ENCODE measurements at places on chromosomes 7 and 10. TPM values are rescaled to one million over a fixed set of nuclear protein-coding genes. Genes with fewer than 3 reads are reported as not detected.

Gene OR2A5
- total RNA-seq, result not detected

Gene DENND2A
- total RNA-seq, result 1.5 TPM

Gene SPDYE2B
- total RNA-seq, result not detected

Gene VAX1
- not detected for total RNA-seq

Gene OR13A1
- total RNA-seq, result not detected

Gene SCART1
- 0.95 TPM for total RNA-seq

Gene CYP3A7
- total RNA-seq, result 0.19 TPM

DNA sequence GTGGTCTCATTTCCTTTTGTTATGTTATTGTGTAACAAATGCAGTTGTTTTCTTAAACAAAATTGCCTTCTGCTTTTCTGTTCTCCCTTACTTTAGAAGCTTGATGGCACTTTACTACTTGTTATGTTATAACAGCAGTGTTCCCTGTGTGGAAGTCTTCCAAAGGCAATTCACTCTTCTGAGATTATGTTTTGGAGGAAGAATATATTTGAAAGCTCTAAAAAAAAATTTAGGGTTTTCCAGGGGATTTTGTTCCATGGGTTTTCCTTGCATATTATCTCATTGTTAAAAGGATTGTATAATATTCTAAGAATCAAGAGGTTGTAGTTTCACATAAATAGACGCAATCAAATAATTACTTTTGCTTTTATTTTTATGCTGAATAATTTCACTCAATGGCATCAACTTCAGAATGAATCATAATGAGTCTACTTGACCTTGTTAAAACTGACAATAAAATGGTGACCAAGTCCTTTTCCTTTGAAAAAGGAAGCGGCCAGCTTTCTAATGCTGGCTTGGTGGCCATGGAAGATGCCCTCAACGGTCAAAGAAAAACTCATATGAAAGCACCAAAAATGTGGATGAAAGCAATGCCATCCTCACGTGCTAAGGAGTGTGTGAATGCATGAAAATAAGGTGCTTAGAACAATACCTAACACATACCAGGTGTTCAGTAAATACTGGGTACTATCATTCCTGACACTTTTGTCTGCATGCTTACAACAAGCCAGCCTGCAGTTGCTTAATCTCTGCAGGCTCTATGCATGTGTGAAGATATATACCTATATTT is 92.4 kb upstream of the KLF6 start:
- no peak overlapping the region for H3K27ac ChIP-seq
- no peaks in the 10 kb centered on the region for H3K36me3 ChIP-seq
- H3K4me1 ChIP-seq, result peaks cover 28% of the 10 kb centered on the region
- no peak overlapping the region for H3K4me3 ChIP-seq
- no peaks in the 10 kb centered on the region for H3K27me3 ChIP-seq
- no peak for DNase-seq

DNA sequence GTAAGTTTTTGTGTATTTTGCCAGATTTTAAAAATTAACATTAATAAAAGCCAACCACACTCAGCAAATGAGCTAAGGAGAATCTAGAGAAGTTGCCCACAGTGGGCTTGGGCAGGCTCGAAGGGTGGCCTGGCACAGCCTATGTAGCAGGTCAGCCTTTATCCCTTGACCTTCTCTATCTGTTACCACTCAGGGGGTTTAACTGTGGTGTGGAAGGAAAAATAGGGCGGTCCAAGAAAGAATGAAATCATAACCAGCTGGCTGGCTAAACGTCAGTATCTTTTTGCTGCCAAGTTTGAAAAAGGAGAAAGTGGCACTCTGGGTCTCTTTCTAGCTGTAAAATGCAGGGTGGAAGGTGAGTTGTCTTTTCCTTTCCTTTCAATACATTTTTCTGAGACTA is 130.3 kb upstream of the ASAH2 start:
- H3K4me3 ChIP-seq, result no peak overlapping the region
- no peak overlapping the region for H3K27ac ChIP-seq
- no peaks in the 10 kb centered on the region for H3K36me3 ChIP-seq
- no peaks in the 10 kb centered on the region for H3K27me3 ChIP-seq

GRCh38 chr10:54496852-54497251 is 304.2 kb downstream of the PCDH15 start:
- H3K27me3 ChIP-seq, result no peaks in the 10 kb centered on the region
- no peaks in the 10 kb centered on the region for H3K36me3 ChIP-seq
- H3K27ac ChIP-seq, result no peak overlapping the region
- no peak for DNase-seq

- H3K27ac ChIP-seq, result no peak overlapping the region
- no peaks in the 10 kb centered on the region for H3K36me3 ChIP-seq
- H3K27me3 ChIP-seq, result no peaks in the 10 kb centered on the region
- no peaks in the 10 kb centered on the region for H3K4me1 ChIP-seq
- no peak overlapping the region for H3K4me3 ChIP-seq
Observed at GRCh38 chr10:11387044-11387443, 224.4 kb downstream of the USP6NL start.

- DNase-seq, result no peak
- H3K27ac ChIP-seq, result no peak overlapping the region
- no peaks in the 10 kb centered on the region for H3K36me3 ChIP-seq
- no peak overlapping the region for H3K4me3 ChIP-seq
- no peaks in the 10 kb centered on the region for H3K27me3 ChIP-seq
Observed at GRCh38 chr10:70137927-70138883, 5.6 kb upstream of the AIFM2 start.

- H3K27me3 ChIP-seq, result no peaks in the 10 kb centered on the region
- H3K4me3 ChIP-seq, result no peak overlapping the region
- DNase-seq, result no peak
Observed at GRCh38 chr10:74863551-74863950, 37.2 kb downstream of the KAT6B start.

DNA sequence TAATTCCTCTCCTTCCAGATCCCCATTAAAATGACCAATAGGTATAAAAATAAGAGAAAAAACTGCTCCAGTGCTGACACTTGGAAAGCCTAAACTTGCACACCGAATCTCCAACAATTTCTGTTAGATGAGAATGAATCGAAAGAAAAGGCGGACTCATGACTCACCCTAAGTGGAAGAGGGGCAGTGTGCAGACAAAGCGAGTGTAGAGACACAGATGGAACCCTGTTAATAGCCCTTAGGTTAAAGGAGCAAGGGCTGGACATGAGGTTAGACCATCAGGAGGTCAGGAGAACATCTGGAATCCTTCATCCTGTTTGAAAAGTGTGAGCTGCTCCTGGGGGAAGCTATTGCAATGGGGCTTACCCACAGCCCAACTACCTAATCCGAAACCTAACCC is 103.4 kb upstream of the GLI3 start:
- no peaks in the 10 kb centered on the region for H3K4me1 ChIP-seq
- no peaks in the 10 kb centered on the region for H3K27me3 ChIP-seq

GRCh38 chr10:125152450-125153368 is 7.7 kb downstream of the CTBP2 start:
- H3K27me3 ChIP-seq, result no peaks in the 10 kb centered on the region
- H3K27ac ChIP-seq, result peak overlapping the region; percentile 73
- H3K36me3 ChIP-seq, result no peaks in the 10 kb centered on the region
- H3K4me1 ChIP-seq, result peaks cover 67% of the 10 kb centered on the region

GRCh38 chr7:32588657-32589056 is 93.4 kb downstream of the AVL9 start:
- no peak overlapping the region for H3K4me3 ChIP-seq
- H3K4me1 ChIP-seq, result no peaks in the 10 kb centered on the region
- H3K36me3 ChIP-seq, result peaks cover 5% of the 10 kb centered on the region
- no peak for DNase-seq
- no peaks in the 10 kb centered on the region for H3K27me3 ChIP-seq
- no peak overlapping the region for H3K27ac ChIP-seq

GRCh38 chr7:254337-255037 is 35.5 kb upstream of the FOXL3 start:
- H3K27me3 ChIP-seq, result no peaks in the 10 kb centered on the region
- DNase-seq, result no peak
- no peak overlapping the region for H3K27ac ChIP-seq
- no peaks in the 10 kb centered on the region for H3K4me1 ChIP-seq
- no peak overlapping the region for H3K4me3 ChIP-seq

- peak overlapping the region; percentile 62 for H3K27ac ChIP-seq
- H3K4me1 ChIP-seq, result no peaks in the 10 kb centered on the region
- no peaks in the 10 kb centered on the region for H3K27me3 ChIP-seq
- H3K36me3 ChIP-seq, result no peaks in the 10 kb centered on the region
Observed at GRCh38 chr10:88292185-88292514, 291.0 kb downstream of the RNLS start.

DNA sequence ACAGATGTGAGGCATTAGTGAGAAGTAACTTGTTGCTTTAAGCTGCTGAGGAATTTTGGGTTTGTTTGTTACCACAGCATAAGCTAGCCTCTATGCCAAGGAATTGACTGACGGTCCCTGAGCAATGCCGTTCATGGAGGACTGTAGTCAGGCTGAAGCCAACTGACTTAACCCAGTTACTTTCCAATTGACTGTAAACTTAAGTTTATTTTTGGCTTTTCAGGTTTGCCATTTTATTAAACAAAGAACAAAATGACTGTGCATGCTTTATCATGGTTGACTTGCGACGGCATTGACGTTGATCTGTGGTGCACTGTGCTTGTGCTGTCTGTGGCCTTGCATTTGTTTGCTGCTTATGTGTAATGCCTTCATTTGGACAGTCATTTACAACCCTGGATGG is 53.5 kb downstream of the DNAJB9 start:
- H3K36me3 ChIP-seq, result no peaks in the 10 kb centered on the region
- no peaks in the 10 kb centered on the region for H3K4me1 ChIP-seq
- H3K27me3 ChIP-seq, result no peaks in the 10 kb centered on the region
- no peak for DNase-seq

DNA sequence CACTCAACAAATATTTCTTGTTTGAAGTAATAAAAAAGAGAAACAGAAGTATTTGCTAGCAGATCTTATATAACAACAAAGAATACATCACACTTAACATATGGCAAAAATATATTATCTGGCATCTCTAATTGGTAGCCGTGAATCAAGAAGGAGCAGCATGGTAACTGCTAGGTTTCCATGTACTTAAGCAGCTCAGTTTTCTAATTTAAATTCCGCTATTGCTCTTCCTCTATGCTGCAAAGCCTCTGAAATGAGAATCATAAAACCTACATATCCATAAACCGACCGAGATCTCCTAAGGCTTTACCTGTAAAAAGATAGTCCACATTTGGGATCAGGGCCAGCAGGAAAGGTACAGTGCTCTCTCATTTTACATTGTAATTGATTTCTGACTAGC is 76.6 kb upstream of the PTPRZ1 start:
- no peak overlapping the region for H3K4me3 ChIP-seq
- H3K4me1 ChIP-seq, result no peaks in the 10 kb centered on the region
- H3K36me3 ChIP-seq, result no peaks in the 10 kb centered on the region
- DNase-seq, result no peak
- no peaks in the 10 kb centered on the region for H3K27me3 ChIP-seq

DNA sequence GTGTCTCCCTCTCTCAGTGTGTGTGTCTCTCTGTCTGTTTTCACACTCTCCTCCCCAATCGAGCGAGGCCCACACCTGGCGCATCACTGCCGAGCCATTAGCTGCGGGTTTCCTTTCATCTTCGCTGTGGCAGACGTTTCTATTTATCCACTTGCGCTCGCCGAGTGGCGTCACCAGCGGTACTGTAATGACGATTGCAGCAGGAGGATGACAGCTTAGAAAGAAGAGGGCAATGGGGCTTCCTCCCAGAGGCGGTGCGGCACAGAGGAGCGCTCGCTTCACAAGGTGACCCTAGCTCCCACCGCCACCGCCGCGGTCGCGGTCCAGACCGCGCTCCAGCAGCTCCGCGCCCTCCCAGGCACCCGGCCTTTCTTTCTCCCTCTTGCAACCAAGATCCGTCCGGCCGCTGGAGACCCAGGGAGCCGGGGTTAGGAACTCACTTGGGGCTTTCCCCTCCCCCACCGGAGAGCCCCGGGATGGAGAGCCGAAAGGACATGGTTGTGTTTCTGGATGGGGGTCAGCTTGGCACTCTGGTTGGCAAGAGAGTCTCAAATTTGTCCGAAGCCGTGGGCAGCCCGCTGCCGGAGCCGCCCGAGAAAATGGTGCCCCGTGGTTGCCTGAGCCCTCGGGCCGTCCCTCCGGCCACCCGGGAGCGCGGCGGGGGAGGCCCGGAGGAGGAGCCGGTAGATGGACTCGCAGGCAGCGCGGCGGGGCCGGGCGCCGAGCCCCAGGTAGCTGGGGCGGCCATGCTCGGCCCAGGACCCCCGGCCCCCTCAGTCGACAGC is at the start of gene EVX1:
Gene EVX1, plus strand, starts transcription at position 248 of the 785 bp plus-strand sequence. Its CDS starts 229 bp downstream, at position 477.
- no peak within 1 kb of the TSS for H3K27ac ChIP-seq
- no peaks in the 10 kb centered on the region for H3K36me3 ChIP-seq
- H3K4me3 ChIP-seq, result no peak within 1 kb of the TSS
- no peaks in the 10 kb centered on the region for H3K4me1 ChIP-seq
- peaks cover 69% of the 10 kb centered on the region for H3K27me3 ChIP-seq

DNA sequence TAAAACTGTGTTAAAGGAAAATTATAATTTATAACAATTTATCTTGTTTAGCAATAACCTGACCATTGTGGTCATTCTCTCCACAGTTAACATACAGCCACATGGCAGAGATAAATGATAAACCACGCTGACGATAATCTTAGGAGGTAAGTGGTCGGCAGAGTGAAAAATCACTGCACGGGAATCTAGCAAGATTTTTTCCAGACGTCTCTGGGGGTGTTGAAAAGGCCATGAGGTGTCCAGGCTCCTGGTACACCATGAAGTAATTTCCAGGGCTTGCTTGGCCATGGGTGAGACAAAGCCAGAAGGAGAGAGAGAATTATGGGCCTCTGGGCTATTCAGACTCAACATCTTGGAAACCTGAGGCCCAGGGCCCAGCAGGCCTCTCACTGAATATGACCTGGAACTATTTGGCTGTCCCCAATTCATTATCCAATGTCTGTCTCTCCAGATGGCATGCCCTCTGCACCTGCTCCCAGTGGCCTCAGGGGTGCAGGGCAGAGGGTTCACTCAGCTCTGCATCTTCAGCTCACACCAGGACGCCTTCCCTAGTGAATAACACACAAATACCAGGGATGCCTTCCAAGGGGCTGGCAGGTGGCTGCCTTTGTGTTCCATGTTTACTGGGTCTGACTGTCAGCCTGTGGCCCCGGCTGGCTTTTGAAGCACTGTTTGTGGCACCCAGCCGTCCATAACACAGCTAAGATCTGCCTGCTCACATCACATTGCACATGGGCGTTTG is 590.4 kb upstream of the PFKP start:
- no peak overlapping the region for H3K27ac ChIP-seq
- no peak overlapping the region for H3K4me3 ChIP-seq
- no peaks in the 10 kb centered on the region for H3K4me1 ChIP-seq
- H3K27me3 ChIP-seq, result no peaks in the 10 kb centered on the region
- no peaks in the 10 kb centered on the region for H3K36me3 ChIP-seq
- DNase-seq, result no peak

DNA sequence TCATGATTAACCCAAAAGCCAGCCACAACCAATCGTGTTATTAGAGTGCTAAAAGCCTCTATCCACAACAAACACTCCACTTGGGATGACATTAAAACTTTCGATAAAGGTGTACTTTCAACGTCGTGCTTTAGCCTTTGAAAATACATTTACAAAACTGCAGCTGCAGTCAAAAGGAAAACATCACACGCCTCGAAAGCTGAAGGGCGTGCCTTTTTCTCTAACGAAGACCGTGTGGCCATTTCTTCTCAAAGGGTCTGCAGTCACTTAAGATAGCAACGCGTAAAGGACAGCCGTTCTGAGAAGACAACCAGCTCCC is 1.1 kb downstream of the ARHGAP12 start:
- DNase-seq, result no peak
- no peaks in the 10 kb centered on the region for H3K36me3 ChIP-seq
- H3K4me3 ChIP-seq, result peak overlapping the region; percentile 75
- H3K27me3 ChIP-seq, result no peaks in the 10 kb centered on the region
- H3K27ac ChIP-seq, result peak overlapping the region; percentile 95

All from pancreas (tissue), 10 donors.